ENCODE measurements at places on chromosomes 4 and X. TPM values are rescaled to one million over a fixed set of nuclear protein-coding genes. Genes with fewer than 3 reads are reported as not detected.

SERTM2 gene
- total RNA-seq = 0.59 TPM

P2RY4 gene
- not detected for total RNA-seq

SHROOM2 gene
- total RNA-seq = 15.8 TPM

TSPAN6 gene
- 55.6 TPM for total RNA-seq

CLGN gene
- total RNA-seq = 2.5 TPM

SPANXC gene
- not detected for total RNA-seq

RAB28 gene
- total RNA-seq = 23.9 TPM

GALNTL6 gene
- total RNA-seq = not detected

BANK1 gene
- 0.87 TPM for total RNA-seq

C4orf36 gene
- not detected for total RNA-seq

FREM3 gene
- total RNA-seq = 0.07 TPM

AREG gene
- not detected for total RNA-seq

UGT8 gene
- total RNA-seq = 47.1 TPM

DDX3X gene
- total RNA-seq = 239 TPM

ASB5 gene
- not detected for total RNA-seq
